Kidney (tissue), 22 donors: ENCODE measurements at places on chromosomes 3 and 15. TPM values are rescaled to one million over a fixed set of nuclear protein-coding genes. Genes with fewer than 3 reads are reported as not detected.

Gene STAB1
- 379 TPM for total RNA-seq

Gene FBXO40
- total RNA-seq, result not detected

- DNase-seq, result no peak
These were observed 2.8 kb downstream of the PRSS50 start for GRCh38 chr3:46714728-46715506.

- DNase-seq, result no peak
These were observed 78.5 kb upstream of the PRR20G start for GRCh38 chr3:127366383-127366782.

- DNase-seq, result no peak
These were observed 277.3 kb upstream of the TLE3 start for GRCh38 chr15:70375006-70375431.
